ENCODE measurements at places on chromosomes 7 and 10. TPM values are rescaled to one million over a fixed set of nuclear protein-coding genes. Genes with fewer than 3 reads are reported as not detected.

SPDYE2B gene
- total RNA-seq: not detected

CYREN gene
- total RNA-seq: 42.3 TPM

OGDHL gene
- 3.5 TPM for total RNA-seq

HOXA2 gene
- 0.17 TPM for total RNA-seq

CALML5 gene
- not detected for total RNA-seq

KIF11 gene
- total RNA-seq: 74.3 TPM

PCDH15 gene
- not detected for total RNA-seq
